ENCODE measurements at places on chromosomes 16 and 17.
A peak's percentile ranks its signal among the peaks of the same experiment; 100 is the strongest.

GRCh38 chr16:87185308-87185707 is 131.9 kb downstream of the C16orf95 start:
- no peak overlapping the region for H3K4me3 ChIP-seq
- no peaks in the 10 kb centered on the region for H3K4me1 ChIP-seq
- H3K36me3 ChIP-seq, result no peaks in the 10 kb centered on the region
- H3K27me3 ChIP-seq, result no peaks in the 10 kb centered on the region

GRCh38 chr17:9994761-9995160 is 89.7 kb upstream of the RCVRN start:
- no peak overlapping the region for H3K27ac ChIP-seq
- DNase-seq, result no peak
- H3K4me3 ChIP-seq, result no peak overlapping the region
- H3K27me3 ChIP-seq, result no peaks in the 10 kb centered on the region
- H3K4me1 ChIP-seq, result no peaks in the 10 kb centered on the region

DNA sequence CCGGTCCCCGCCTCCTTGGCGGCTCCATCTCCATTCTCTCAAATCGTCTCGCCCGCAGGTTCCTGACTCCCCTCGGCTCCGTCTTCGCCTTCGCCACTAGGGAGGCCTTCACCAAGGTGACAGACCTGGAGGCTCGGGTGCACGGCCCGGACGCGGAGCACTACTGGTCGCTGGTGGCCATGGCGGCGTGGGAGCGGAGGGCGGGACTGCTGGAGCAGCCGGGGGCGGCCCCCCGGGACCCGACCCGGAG is 862 bp downstream of the GLTPD2 start:
- peak overlapping the region; percentile 62 for H3K4me3 ChIP-seq
- no peak for DNase-seq
- H3K36me3 ChIP-seq, result no peaks in the 10 kb centered on the region
- H3K27ac ChIP-seq, result peak overlapping the region; percentile 77

DNA sequence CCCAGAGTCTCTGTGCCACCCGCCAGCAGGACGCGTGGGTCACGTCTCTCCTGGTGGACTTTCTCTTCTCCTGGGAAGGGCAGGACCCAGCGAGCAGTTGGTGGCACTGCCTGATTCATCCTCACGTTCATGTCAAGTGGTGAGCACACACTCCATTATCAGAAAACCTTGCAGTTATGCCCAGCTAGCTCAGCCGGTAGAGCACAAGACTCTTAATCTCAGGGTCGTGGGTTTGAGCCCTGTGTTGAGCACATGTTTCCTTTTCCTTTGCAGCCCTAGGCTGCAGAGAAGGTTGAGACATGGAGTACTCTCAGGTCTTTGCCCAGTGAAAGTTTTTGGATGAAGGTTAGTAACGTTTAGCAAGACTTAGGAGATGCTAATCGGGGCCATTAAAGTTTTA is 8.0 kb downstream of the OR1F1 start:
- H3K4me1 ChIP-seq, result peaks cover 5% of the 10 kb centered on the region
- DNase-seq, result no peak
- no peak overlapping the region for H3K4me3 ChIP-seq
- H3K36me3 ChIP-seq, result no peaks in the 10 kb centered on the region

DNA sequence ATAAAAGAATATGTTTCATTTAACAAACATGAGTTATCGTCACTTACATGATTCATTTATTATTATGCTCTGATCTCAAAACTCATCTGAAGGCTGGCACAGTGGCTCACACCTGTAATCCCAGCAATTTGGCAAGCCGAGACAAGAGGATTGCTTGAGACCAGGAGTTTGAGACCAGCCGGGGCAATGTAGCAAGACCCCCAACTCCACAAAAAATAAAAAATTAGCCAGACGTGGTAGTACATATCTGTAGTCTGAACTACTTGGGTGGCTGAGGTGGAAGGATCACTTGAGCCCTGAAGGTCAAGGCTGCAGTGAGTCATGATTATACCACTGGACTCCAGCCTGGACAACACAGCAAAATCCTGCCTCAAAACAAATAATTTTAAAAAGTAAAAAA is 16.0 kb downstream of the APPBP2 start:
- H3K27ac ChIP-seq, result no peak overlapping the region
- no peaks in the 10 kb centered on the region for H3K4me1 ChIP-seq
- no peak overlapping the region for H3K4me3 ChIP-seq
- H3K36me3 ChIP-seq, result no peaks in the 10 kb centered on the region
- no peak for DNase-seq
- H3K27me3 ChIP-seq, result no peaks in the 10 kb centered on the region

GRCh38 chr17:53353919-53354351 is 468.8 kb upstream of the KIF2B start:
- no peak overlapping the region for H3K4me3 ChIP-seq
- no peaks in the 10 kb centered on the region for H3K4me1 ChIP-seq
- no peaks in the 10 kb centered on the region for H3K27me3 ChIP-seq
- H3K27ac ChIP-seq, result no peak overlapping the region

DNA sequence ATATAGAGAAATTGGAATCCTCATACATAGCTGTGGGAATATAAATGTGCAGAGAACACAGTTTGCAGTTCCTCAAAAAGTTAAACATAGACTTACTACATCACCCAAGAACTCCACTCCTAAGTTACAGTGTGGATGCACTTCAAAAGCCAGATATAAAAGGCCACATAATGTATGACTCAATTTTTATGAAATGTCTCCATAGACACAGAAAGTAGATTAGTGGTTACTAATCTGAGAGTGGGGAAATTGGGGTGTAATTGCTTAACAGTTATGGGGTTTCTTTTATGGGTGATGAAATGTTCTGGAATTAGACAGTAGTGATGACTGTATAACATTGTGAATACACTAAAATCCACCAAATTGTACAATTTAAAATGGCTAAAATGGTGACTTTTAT is 60.9 kb downstream of the CACNG1 start:
- peaks cover 39% of the 10 kb centered on the region for H3K36me3 ChIP-seq
- no peak overlapping the region for H3K27ac ChIP-seq
- H3K4me1 ChIP-seq, result no peaks in the 10 kb centered on the region
- H3K27me3 ChIP-seq, result no peaks in the 10 kb centered on the region
- no peak overlapping the region for H3K4me3 ChIP-seq

DNA sequence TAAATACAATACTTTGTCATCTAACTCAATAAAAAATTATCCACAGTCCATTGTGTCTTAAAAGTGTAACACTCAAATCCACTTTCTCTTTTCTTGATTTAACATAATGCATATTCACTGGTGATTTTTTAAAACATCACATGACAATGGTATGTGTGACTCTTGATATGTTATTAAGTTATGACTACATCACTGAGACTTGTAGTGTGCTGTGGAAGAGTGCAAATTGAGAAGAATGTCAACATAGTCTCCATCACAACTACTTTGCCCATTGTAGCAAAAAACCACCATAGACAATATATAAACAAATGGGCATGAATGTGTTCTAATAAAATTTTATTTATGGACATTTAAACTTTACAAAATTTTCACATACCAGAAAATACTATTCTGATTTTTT is 380.7 kb upstream of the PMFBP1 start:
- H3K27me3 ChIP-seq, result no peaks in the 10 kb centered on the region
- no peak overlapping the region for H3K4me3 ChIP-seq
- H3K27ac ChIP-seq, result no peak overlapping the region
- H3K36me3 ChIP-seq, result no peaks in the 10 kb centered on the region

DNA sequence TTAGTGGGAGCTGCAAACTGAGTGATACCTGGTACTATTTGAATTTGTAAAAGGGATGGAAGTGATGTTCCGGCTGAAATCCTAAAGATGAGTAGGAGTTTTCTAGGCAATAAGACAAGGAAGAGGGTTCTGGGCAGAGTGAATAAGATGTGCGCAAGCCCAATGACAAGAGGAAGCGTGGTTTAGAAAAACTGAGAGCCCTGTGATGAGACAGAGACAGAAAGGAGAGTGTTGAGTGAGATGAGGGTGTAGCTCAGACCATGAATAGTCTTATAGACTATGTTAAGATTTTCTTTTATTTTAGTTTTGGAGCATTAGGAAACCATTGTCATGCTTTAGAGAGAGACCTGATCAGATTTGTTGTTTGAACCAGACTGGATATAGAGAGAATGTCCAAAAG is 50.2 kb downstream of the COX10 start:
- peaks cover 7% of the 10 kb centered on the region for H3K4me1 ChIP-seq
- no peak overlapping the region for H3K27ac ChIP-seq
- H3K27me3 ChIP-seq, result no peaks in the 10 kb centered on the region
- no peak for DNase-seq
- H3K4me3 ChIP-seq, result no peak overlapping the region

GRCh38 chr16:53946746-53947386 is 242.9 kb downstream of the FTO start:
- no peaks in the 10 kb centered on the region for H3K27me3 ChIP-seq
- no peaks in the 10 kb centered on the region for H3K36me3 ChIP-seq
- H3K4me1 ChIP-seq, result no peaks in the 10 kb centered on the region
- H3K4me3 ChIP-seq, result no peak overlapping the region
- DNase-seq, result no peak
- no peak overlapping the region for H3K27ac ChIP-seq

DNA sequence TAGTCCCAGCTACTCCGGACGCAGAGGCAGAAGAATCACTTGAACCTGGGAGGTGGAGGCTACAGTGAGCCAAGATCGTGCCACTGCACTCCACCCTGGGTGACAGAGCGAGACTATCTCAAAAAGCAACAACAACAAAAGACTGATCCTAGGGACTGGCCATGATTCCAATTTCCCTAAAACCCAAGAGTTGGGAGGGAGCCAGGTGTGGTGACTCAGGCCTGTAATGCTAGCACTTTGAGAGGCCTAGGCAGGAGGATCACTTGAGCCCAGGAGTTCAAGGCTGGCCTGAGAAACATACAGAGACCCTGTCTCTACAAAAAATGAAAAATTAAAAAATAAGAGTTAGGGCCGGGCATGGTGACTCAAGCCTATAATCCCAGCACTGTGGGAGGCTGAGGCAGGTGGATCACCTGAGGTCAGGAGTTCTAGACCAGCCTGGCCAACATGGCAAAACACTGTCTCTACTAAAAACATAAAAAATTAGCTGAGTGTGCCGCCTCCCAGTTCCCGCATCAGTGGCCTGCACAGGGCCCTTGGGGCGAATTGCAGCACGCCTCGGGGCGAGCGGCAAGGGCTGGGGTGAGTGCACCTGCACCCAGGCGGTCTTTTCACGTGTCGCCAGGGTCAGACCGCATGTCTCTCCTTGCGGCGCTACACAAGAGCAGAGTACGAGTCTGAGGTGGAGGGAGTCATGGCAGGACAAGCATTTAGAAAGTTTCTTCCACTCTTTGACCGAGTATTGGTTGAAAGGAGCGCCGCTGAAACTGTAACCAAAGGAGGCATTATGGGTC is 40.8 kb downstream of the CDH3 start:
- no peaks in the 10 kb centered on the region for H3K4me1 ChIP-seq
- DNase-seq, result no peak
- no peaks in the 10 kb centered on the region for H3K27me3 ChIP-seq
- H3K27ac ChIP-seq, result no peak overlapping the region
- H3K4me3 ChIP-seq, result no peak overlapping the region
- H3K36me3 ChIP-seq, result no peaks in the 10 kb centered on the region

DNA sequence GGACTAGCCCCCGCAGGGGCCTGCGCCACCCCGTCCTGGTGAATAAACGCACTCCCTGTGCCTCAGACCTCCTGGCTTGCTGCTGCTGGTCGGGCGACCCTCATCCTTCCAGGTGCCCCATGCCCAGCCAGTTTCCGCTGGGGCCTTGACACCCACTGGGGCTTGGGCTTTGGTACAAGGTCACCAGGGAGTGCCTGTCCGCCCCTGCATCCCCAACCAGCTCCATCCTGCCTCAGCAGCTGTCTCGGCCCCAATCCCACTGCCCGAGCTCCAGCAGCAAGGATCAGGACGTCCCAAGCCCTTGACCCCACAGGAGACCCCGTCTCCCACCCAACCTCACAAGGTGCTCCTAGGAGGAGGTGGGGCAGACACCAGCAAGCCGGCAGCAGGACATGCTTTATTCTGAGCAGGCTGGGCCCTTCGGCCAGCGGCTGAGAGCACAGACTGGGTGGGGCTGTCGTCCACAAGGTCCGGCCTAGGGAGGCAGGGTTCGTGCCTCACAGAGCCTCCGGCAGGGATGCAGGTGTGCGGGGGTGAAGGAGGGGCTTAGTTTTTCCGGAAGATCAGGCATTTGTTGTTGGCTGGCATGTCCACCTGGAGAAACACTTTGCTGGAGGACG is 1.9 kb downstream of the METTL26 start:
- no peak for DNase-seq
- H3K4me1 ChIP-seq, result peaks cover 12% of the 10 kb centered on the region
- no peak overlapping the region for H3K4me3 ChIP-seq
- no peak overlapping the region for H3K27ac ChIP-seq

- H3K36me3 ChIP-seq, result peaks cover 6% of the 10 kb centered on the region
- H3K27ac ChIP-seq, result no peak overlapping the region
- H3K4me1 ChIP-seq, result peaks cover 2% of the 10 kb centered on the region
- no peak overlapping the region for H3K4me3 ChIP-seq
Observed at GRCh38 chr17:75383842-75384195, 21.7 kb downstream of the GRB2 start.

DNA sequence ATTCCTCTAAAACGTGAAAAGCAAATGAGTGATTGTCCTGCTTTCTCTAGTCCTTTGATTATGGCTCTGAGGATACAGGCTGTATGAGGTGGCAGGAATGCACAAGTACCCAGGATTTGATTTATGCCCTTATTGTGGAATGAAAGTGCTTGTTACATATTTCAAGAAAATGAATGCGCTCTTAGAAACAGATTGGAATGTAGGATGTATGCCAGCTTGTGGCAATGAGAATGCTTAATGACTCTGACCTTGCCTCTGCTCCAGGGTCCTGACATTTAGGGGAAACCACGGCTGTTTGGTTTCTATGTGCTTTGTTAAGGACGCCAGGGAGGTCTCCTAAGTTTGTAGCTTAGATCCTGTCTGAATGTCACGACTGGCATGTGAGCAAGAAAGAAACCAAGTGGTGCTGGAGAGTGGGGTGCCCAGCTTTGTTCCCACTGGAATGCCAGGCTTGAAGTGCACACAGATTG is 22.0 kb downstream of the PRCD start:
- peaks cover 35% of the 10 kb centered on the region for H3K4me1 ChIP-seq
- peak overlapping the region; percentile 70 for H3K27ac ChIP-seq
- peaks cover 33% of the 10 kb centered on the region for H3K36me3 ChIP-seq
- H3K4me3 ChIP-seq, result no peak overlapping the region
- H3K27me3 ChIP-seq, result no peaks in the 10 kb centered on the region

GRCh38 chr16:88963583-88963982 is 13.4 kb downstream of the CBFA2T3 start:
- H3K4me3 ChIP-seq, result no peak overlapping the region
- DNase-seq, result no peak
- H3K27me3 ChIP-seq, result peaks cover 14% of the 10 kb centered on the region
- H3K27ac ChIP-seq, result no peak overlapping the region
- H3K36me3 ChIP-seq, result no peaks in the 10 kb centered on the region
- H3K4me1 ChIP-seq, result peaks cover 13% of the 10 kb centered on the region

Measured in effector memory CD4-positive, alpha-beta T cell (primary cell).